Spinal cord (tissue), 10 donors: ENCODE measurements at places on chromosomes 11 and 22.

DNA sequence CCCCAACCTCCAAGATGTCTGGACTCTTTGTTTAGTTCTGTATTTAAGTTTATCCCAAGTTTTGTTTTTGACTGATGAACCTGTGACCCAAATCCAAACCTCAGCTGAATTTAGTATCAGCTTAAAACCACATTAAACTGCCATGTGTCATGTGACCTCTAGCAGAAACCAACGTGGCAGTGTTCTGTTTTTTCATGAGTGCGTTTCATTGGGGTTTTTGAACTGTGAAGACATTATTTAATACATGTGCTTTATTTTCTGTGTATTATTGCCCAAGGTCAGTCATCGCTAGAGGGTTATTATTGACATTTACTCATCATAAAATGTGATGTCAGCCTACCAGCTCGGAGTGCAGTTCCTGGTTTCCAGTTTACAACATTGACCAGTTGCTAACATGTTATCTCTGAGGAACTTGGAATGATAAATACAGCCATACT lies 1.8 kb downstream of the TLCD5 start:
- DNase-seq: no peak

DNA sequence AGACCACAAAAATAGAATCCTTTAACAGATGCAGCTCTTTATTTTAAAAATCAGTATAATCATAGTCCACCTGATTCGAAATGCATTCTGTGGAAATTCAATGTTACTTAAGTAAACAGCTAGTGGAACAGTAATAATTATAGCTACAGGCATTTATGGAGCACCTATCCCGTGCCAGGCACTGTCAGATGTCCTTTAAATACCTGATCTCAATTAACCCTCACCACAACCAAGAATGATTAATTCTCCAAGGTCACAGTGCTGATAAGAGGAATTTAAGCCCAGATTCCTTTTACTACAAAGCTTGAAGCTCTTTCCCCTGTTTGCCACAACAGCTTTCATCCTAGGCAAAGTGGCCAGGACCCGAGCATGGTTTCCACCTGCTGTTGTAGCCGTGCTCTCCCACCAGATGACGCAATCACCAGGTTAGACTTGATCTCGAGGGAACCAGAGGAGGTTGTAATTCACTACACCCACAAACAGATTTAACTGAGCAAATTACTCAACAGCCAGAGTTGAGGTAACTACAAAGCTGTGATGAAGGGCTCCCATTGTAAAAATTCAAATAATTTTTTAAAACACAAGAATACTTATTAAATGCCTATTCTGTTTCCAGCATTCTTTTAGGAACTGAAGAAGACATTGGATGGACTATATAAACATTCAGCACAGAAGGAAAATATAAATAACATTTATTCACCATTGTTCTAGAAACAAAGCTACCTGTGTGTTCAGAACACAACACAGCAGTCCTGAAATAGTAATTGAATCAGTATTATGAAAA lies 10.3 kb downstream of the PRDM10 start:
- no peak for DNase-seq

DNA sequence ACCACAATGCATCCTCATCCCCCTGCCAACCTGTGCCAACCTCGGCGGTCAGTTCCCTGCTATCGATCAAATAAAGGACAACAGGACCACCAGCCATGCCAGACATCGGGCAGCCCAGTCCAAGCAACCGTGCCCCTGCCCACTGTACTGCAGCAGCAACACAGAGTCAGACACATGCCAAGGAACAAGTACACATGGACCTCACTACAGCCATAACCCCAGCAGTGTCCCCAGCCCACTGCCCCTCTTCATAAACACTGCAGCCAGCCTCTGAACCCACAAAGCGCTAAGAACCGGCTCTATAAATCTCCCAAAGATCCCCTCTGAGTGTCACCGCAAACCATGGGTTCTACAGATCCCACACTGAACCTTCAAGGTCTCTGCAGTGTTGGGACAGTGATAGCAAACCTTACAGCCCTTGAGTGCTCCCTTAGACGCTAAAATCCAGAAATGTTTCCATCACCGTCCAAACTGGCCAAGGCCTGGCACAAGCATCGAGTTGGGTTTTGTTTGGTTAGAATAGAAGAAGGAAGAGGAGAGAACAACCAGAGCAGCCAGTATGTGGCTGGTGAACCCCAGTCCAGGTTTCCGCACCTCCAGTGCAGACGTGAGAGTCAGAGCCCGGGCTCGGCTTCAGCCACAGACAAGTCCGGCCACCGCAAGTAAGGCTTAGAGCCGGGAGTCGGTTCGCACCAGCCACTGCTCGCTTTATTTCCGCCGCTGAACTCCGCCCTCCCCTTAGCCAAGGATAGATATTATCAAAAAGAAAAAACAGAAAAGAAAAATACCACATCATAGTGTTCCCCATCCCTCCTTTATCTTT lies 7.9 kb downstream of the PAX6 start:
- no peak for DNase-seq

DNA sequence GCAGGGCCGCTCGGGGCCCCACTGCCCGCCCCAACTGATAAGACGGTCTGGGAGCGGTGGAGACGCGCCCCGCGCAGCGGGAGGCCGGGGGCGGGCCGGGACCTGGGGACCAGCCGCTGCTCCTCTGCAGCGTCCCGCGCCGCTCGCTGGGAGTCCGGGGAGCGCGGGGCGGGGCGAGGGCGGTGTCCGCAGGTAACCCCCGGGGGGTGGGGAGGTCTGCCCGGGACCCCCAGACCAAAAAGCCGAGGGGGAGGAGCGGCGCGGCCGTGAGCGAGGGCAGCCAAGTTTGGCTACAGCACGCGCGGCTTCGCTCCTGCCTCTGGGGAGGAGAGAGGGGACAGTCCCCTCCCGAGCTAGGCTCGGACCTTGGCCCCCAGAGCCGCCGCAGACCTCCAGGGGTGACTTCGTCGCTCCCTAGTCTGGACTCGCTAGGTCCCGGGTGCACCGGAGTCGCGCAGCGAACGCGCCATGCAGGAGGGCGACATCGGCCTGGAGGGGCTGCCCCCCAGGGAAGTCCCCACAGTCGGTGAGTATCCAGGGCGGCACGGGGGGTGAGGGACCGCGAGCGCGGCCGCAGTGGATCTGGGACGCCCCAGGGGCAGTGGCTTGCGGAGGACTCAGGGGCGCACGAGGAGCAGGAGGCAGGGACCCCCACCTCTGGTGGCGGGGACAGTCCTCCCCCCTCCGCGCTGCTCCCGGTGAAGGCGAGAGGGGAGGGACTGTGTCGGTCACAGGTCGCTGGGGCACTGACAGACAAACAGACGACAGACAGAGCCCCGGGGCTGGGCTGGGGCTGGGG lies 92.3 kb upstream of the ANO1 start:
- no peak for DNase-seq
